ENCODE measurements at places on chromosomes 1 and 21.

GRCh38 chr21:41045534-41046268 lies 122.3 kb upstream of the BACE2 start:
- no peak for DNase-seq

DNA sequence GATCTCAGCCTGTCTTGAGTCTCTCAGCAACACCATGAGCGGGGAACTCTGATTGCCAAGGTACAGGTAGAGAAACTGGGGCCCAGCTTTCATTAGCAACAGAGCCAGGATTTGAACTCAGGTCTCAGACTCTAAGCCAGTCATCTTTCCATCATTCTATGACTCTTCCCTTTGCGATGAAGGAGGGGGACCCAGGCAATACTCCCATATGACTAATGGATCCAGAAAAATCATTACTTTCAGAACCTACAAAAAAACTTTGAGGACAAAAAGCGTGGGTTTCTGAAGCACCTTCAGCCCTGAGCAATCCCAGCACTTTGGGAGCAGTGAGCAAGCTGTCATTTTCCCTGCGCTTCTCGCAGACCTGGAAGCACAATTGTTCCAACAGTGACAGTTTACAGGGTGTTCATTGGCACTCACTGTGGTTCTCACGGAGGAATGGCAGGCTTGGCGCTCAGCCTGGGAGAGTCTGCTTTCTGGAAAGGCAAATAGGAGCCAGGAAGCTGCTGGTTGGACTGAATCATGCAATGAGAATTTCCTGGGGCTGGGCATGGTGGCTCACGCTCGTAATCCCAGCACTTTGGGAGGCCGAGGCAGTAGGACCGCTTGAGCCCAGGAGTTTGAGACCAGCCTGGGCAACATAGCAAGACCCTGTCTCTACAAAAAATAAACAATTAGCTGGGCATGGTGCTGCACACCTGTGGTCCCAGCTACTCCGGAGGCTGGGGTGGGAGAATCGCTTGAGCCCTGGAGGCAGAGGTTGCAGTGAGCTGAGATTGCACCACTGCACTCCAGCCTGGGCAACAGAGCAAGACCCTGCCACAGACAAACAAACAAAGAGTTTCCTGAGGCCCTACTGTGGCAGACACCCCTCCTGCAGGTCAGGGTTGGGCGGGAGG lies 40.1 kb downstream of the SLC2A7 start:
- no peak for DNase-seq

DNA sequence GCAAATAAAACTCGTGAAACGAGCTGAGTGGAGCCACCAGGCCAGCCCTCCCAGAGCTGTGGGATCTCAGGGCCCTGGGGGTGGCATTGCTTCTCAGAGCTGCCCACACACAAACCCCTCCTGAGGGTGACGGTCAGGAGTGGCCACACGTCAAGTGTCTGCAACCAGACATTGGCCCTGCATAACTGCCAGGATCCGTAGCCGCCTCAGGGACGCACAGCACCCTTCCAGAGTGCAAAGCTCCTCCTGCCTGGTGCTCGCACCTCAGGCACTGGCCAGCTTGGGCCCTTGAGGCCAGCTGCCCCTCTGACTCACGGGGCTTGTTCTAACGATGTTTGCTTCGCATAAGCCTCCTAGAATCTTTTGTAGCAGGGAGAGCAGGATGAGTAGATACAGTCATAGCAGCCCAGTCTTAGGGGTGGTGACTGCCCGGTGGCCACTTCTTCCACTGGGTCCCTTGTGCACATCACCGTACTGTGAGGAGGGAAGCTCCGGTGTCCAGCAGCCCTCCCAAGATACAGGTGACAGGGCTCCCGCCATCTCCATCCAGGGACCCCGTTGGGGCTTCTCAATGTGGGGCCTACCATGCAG lies 5.0 kb downstream of the WNT3A start:
- no peak for DNase-seq

DNA sequence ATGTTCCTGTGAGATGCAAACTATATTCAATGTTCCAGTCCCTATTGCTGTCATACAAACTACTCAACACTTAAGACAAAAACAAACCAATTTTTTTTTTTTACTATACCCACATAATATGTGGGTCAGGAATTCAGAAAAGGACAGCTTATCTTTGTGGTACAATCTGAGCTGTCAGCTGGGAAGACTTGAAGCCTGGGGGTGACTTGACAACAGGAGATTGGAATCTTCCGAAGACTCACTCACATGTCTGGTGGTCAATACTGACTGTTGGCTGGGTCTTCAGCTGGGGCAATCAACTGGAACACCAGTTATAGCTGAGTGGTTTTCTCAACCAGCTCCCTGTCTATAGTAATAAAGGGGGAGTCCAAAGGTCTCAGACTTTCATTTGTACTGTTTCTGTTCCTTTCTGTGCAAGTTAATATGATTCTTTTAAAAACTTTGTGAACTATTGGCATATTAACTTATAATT lies 81.7 kb upstream of the ATP1B1 start:
- DNase-seq, result peak; percentile 33

DNA sequence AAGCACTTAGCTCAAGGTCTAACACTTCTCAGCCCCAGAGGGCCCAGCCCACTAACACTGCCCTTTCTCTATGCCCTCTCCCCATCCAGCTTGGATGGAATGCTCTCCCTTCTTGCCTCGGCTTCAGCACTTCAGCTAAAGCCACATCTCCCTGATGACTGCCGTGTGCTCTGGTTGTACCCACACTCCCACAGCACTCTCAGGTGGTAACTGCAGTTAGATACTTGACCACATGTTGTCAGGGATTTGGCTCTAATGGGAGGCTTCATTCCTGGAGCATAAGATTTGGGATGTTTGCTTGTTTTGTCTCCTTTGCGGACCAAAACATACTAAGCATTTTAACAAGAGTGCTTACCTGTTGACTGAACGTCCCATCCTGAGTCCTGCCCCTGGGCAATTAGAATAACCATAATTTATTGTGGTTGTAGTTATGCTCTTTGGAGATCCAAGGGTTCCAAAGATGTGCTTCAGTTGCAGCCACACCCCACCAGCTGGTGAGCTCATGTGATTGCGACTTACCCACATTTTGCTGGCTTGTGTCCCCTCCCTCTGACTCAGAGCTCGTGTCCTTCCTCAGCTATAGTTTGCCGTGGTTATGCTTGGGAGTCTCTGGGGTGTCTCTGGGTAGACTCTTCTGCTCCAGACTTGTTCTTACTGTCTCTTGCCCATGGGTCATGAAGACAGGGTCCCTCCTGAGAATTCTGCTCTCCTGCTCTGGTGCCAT lies 7.7 kb upstream of the SLC26A9 start:
- no peak for DNase-seq

- DNase-seq, result no peak
Observed at GRCh38 chr21:28644762-28645161, 347.9 kb downstream of the LTN1 start.

- DNase-seq, result no peak
Observed at GRCh38 chr1:151372058-151372934, at the start of gene SELENBP1. Gene SELENBP1 (minus strand): TSS chr1:151372705. CDS start chr1:151372641, 64 bp downstream.

DNA sequence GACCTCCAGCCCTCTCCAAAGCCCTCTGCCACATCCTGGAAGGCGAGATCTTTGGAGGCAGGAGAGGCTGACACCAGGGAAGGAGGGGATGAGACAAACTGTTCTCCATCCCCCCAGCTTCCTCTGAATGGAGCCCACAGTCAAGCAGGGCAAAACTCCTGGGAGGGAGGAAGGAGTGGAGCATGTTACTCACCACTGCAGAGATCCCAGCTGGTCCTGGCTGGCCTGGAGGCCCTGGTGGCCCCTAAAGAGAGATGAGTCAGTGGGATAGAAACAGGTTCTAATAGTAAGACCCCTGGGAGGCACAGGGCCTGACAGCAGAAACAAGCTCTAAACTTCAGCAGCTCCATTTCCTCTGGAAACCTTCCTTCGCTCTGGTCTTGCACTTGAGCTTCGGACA lies 14.0 kb upstream of the PEF1 start:
- DNase-seq, result no peak

DNA sequence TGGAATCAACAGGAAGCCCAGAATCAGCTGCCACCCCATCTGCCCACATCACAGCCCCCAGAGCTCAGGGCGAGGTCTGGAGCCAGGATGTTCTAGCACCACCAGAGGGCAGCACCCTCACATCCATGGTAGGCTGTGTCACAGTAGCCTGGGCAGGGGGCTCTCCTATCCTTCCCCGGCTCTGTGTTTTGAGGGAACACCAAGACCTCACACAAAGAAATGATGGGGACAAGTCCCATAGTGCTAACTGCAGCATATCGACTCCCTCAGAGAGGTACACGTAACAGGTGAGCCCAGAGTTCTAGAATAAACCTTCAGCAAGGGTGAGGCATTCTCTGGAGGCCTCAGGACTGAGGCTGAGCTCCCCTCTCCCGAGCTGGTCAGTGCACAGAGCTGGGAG lies 2.3 kb upstream of the KCNC4 start:
- DNase-seq, result peak; percentile 74

GRCh38 chr1:206495493-206496046 lies 11.8 kb upstream of the RASSF5 start:
- DNase-seq, result no peak

DNA sequence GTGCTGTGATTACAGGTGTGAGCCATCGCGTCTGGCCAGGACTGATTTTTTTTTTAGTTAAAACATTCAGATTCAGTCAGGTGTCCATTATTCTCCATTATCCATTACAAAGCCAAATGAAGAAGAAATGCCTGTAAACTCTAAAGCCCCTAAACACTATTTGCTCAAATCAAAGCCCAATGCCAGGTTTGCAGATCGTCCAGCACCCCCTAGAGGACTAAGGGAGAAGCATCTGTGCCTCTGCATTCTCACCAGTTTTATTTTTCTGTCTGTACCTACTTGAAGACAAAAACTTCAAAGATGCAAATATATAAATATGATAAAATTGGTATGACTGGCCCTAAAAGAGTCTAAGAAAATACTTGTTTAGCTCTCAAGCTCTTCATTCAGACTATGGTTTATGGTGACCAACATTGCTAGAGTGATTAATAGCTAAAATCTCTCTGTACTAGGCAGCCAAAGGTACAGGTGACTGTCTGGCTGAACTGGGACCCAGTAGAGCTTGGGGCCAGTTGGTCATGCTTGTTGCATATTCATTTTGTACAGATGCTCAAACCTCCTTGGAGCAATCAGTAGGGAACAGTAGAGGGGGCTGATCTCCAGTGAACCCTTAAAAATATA lies 138.4 kb downstream of the SYT2 start:
- no peak for DNase-seq

DNA sequence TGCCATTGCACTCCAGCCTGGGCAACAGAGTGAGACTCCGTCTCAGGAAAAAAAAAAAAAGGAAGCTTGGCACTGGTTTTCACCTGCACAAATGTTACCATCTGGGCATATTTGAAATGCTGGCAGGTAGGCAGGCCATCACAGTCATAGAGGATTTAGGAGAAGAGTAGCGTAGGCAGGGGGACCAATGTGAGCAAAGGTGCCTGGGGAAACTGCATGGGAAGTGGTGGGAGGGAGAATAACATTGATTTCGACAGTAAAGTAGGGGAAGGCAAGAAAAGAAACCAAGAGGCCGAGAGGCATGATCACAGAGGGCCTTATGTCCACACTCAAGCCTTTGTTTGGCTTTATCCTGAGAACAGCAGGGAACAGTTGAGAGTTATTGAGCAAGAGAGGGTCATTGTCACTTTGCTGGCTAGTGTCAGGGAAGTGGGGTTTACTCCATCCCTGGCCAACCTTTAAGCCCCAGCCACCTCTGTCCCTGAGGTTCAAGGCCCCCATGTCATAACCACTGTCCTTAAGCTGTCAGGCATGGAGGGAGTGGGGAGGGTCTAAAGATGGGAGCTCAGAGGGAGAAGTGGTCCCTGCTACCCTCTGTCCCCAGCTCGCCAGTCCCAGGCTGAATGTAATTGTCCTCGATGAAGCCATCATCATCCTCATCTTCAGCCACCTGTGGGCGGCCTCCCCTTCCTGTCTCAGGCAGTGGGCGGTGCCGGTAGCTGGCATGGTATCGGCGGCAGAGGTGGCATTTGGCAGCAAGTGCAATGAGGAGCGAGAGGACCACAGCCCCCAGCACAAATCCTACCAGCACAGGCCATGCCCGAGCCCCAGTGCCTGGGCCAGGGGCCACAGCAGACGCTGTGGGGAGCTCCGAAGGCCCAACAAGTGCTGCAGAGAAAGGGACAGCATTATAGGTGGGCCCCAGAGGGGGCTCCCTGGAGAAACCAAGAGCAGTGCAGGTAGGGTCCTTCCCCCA lies 2.9 kb downstream of the C1orf210 start:
- DNase-seq, result no peak

DNA sequence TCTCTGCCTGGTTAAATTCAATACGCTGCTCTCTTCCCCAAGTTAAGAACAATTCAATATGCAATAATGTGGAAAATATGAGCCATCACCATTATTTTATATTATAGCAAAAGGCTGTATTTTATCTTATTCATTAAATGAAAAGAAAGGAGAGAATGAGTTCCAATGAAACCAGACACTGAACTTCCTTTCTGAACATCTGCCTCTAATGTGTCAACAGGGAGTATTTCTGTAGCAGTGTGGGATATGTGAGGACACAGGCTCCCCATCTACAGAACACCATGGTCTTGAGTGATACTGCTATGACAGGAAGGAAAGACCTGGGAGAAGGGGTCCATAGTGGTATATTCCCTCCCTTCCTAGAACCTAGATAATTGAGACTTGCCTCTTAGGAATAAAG lies 46.3 kb downstream of the CASQ2 start:
- DNase-seq, result no peak

DNA sequence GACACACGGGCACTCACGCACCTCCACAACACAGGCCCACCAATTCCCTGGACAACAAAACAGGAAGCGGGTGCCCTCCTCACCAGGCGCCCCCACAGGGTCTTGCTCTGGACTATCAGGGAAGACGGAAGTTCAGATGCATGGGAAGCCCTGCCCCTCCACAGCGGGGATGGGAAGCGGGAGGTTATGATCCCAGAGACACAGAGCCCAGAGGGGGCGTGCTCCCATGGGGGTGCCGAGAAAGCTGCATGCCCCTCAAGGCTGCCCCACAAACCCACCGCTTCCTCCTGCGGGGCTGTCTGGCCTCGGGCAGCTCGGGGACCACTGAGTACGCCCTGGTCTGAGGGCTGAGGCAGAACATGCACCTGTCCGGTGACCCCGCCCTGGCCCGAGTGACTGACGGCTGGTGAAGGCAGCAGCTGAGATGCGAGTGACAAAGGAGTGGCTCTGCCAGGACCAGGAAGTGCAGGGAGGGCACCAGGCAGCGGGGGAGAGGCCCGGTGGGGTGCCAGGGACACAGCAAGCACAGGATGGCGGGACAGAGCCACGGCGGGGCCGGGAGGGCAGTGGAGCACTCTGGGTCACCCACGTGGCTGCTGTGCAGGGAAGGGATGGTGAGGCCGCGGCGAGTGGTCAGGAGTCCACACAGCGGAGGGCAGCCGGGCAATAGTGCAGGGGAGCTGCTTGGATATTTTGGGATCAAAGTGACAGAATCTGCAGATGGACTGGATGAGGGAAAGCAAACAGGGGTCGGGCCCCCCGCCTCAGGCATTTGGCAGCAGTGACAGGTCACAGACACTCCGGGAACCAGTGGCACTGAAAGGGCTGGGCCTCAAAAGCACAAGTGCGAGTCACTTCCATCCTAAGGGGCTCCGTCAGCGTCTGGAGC lies 18.6 kb downstream of the NADK start:
- DNase-seq, result no peak

- no peak for DNase-seq
Observed at GRCh38 chr1:23784846-23785245, 6.1 kb upstream of the LYPLA2 start.

All from GM12891 (cell line).